MM.1S (cell line): ENCODE measurements at places on chromosomes 12 and 14.
A peak's percentile ranks its signal among the peaks of the same experiment; 100 is the strongest.

DNA sequence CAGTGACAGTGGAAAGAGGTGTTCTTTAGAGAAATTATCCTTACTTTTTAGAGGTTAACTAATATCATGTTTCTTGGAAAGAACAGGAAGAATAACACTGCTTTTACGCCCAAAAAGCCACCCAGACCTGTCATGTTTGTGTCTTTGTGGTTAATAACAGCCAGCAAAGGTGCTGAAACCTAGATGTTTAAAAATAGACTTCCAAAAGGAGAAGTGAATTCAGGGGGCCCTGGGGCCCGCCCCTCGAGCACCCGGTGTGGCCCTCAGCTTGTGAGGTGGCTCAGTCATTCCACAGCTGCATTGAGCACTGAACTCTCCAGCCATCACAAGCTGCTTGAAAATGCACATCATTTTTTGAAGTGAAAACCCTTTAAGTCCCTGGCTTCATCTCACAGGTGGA, 20.8 kb upstream of the AMN start:
- DNase-seq: peak; percentile 66

DNA sequence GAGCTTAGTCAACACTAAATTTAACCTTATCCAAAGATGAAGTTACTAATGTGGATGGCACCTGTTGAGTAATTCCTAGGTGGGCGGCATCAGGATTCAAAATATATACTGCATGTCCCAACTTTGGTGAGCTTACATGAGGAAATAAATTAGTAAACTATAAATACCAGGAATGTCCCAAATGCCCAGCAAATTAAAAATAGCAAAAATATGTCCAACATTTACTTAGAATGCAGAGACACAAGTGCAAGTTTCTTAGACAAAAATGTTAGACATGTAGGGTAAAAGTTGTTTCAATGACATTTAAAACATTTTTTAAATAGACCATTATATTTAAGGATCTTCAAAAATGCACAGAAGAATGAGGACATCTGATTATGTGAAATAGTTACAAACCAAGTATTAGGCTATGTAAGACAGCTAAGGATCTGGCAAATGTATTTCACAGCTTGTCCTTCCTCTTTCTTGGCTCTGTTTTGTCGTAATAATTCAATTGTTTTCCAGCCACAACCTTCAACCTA, 115.9 kb downstream of the NAV3 start:
- no peak for DNase-seq

DNA sequence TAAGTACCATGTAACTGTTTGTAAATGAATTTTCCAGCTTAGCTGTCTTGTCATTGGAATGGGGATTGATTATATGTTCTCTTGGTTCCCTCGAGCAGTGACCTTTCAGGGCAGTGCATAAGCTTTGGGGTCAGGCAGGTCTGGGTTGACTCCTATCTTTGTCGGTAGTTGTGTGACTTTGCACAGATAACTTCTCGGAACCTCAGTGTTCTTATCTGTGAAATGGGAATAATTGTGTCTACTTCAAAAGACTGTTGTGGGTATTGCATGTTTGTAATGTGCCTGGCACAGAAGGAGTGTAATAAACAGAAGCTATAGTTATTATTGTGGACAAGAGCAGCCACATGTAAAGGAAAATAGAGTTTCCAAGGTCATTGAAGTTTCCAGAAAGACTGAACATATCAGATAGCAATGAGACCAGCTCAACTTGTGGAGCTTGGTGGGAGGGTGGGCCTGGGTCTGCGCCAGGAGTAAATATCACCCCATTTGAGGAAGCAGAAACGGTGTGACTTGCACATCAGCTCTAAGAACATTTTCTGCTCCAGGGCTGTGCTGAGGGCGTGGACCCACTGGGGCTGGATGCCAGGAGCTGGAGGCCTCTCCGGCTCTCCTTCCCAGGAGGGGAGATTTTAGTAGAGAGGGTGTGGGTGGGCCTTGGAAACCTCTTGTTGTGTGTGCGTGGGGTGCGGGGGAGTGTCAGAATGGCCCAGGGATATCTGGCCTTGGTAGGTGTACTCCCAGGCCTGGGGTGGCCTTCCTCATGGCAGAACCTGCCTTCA, 19.7 kb downstream of the FOS start:
- no peak for DNase-seq

GRCh38 chr12:3972576-3972975, 99.4 kb upstream of the PARP11 start:
- no peak for DNase-seq

GRCh38 chr12:94103986-94104385, 44.4 kb upstream of the PLXNC1 start:
- no peak for DNase-seq

GRCh38 chr14:93967637-93968250, 8.6 kb downstream of the ASB2 start:
- no peak for DNase-seq

GRCh38 chr12:48933664-48934311, 8.5 kb upstream of the FKBP11 start:
- DNase-seq: no peak

GRCh38 chr12:104669851-104670337, 213.1 kb downstream of the CHST11 start:
- peak; percentile 26 for DNase-seq

DNA sequence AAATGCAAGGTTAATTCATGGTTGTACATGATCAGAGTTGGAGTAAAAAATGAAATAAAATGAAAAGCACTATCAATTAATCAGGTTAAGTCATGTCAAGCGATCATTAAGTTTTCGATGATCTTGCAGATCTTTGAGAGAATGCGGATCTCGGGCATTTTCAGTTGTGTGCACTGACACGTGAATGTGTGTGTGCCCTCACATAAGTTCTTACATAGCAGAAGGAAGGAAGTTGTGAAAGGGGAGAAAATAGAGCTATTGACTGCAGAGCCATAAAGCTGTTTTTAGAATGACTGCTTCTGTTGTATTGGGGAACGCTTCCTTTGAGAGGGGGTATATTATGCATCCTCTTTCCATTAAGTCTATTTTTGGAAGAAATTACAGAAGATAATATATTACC, 101.3 kb downstream of the HMGA2 start:
- no peak for DNase-seq

DNA sequence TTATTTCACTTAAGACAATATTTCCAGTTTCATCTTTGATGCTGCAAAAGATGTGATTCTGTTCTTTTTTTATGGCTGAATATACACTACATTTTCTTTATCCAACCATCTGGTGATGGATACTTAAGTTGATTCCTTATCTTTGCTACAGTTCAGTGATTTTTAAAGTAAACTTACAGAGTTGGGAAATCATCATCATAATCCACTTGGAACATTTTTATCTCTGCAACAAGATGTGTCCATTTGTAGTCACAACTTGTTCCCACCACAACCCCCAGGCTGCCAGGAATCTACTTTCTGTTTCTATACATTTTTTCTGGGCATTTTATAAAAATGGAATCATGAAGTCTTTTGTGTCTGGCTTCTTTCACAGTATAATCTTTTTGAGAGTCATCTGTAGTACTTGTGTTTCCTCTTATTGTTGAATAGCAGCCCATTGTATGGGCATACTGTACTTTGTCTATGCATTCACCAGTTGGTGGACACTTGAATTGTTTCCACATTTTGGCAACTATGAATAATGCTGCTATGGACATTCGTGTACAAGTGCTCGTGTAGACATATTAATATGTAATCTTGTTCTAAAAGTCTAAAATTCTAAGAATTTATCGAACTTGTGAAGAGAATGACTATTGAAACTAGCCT, 212.5 kb upstream of the DDHD1 start:
- DNase-seq: no peak

DNA sequence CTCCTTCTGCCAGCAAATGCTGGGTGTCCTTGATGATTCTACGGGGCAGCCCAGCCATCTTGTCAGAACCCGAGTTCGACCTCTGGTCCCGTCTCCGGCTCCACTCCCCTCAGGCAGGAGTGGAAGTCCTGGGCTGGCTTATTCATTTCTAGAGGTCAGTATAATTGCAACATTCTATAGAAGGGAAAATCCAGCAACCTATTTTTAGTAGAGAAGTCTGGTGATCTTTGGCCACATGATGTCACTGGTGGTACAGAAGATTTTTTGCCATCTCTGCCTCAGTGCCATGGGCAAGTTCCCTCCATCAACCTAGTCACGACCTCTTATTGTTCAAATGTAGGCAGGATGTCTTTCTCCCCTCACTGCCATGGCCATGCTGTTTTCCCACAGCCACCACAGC, 22.4 kb downstream of the OR10G2 start:
- peak; percentile 13 for DNase-seq

DNA sequence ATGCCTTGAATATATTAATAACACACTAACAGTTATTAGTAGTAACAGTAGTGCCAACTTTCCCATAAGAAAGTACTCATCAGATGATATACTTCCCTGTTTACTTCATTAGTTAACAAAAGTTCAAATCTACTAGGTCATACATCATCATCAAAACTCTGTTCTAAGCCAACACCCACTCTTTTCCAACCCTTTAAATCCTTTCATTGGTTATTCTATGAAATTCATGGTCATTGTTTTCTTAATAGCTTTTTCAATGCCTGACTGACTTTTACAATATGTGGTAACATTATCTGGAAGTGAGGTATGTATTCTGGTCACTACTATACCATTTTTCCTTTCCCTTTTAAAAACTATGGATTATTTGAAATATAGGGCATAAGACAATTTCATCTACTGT, 9.7 kb downstream of the NTS start:
- DNase-seq: no peak
